ENCODE measurements at places on chromosomes 2 and 18. TPM values are rescaled to one million over a fixed set of nuclear protein-coding genes. Genes with fewer than 3 reads are reported as not detected.

DNA sequence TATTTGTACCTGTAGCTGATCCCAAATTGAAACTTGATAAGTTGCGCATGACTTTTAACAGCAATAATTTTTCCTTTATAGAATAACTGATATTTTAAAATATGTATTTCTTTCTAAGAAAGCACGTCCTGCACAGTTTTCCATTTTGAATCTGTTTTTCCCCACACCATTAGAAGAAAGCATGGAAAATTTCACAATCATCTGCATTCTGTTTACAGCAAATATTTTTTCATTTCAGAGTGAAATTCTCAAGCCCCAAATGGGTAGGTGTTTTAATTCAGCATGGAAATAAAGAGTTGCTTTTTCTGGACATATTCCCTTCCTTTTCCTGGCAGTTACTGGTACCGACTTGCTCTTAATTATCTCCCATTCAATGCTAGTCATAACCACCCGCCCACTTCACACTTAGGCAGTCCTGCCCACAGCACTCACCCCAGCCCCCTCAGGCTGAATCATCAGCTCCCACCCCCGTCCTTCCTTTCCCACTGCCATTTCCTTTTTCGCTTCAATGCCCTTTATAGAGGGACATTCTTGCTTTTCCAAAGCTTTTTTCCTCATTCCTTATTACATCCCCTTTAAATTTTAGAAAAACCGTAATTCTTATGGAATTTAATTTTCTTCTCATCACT lies 89.2 kb upstream of the GLS start:
- DNase-seq, result no peak

GRCh38 chr18:54235871-54236270 lies 11.4 kb upstream of the MBD2 start:
- no peak for DNase-seq

Gene PAIP2B
- 26.8 TPM for total RNA-seq

Gene DHRS9
- total RNA-seq, result 0.30 TPM

DNA sequence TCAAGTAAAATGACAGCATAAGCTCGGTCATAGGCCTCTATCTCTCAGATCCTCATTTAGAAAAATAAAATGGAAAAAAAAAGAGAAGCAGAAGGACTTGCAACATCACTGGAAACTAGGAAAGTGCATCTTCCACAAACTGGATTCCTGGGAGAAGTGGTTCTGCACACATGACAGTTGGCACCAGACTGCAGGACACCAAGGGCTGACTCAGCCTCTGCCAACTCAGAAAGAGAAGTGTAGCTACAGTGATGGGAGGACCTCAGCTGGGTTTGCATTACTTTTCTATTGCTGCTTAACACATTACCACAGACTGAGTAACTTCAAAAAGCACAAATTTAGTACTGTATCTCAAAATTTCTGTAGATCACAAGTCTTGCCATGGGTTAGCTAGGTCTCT lies 409.5 kb upstream of the GCFC2 start:
- DNase-seq, result no peak
